Mesenteric fat pad (tissue), 1 donor: ENCODE measurements at places on chromosomes 6 and 20.

DNA sequence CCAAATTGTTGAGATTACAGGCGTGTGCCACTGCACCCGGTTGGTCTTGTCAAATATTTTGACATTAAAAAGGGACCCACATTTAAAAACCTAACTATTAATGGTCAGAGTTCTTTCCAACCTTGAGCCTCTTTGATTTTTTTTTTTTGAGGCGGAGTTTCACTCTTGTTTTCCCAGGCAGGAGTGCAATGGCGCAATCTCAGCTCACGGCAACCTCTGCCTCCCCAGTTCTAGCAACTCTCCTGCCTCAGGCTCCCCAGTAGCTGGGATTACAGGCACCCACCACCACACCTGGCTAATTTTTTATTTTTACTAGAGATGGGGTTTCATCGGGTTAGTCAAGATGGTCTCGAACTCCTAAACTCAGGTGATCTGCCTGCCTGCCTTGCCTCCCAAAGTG, 31.3 kb downstream of the CTNNBL1 start:
- DNase-seq: no peak

GRCh38 chr6:19270616-19271015, 566.6 kb upstream of the ID4 start:
- no peak for DNase-seq

- DNase-seq: no peak
These were observed 9.0 kb downstream of the NKAIN2 start for GRCh38 chr6:123812621-123813020.

GRCh38 chr6:68760941-68761676, 126.0 kb downstream of the ADGRB3 start:
- DNase-seq: no peak

DNA sequence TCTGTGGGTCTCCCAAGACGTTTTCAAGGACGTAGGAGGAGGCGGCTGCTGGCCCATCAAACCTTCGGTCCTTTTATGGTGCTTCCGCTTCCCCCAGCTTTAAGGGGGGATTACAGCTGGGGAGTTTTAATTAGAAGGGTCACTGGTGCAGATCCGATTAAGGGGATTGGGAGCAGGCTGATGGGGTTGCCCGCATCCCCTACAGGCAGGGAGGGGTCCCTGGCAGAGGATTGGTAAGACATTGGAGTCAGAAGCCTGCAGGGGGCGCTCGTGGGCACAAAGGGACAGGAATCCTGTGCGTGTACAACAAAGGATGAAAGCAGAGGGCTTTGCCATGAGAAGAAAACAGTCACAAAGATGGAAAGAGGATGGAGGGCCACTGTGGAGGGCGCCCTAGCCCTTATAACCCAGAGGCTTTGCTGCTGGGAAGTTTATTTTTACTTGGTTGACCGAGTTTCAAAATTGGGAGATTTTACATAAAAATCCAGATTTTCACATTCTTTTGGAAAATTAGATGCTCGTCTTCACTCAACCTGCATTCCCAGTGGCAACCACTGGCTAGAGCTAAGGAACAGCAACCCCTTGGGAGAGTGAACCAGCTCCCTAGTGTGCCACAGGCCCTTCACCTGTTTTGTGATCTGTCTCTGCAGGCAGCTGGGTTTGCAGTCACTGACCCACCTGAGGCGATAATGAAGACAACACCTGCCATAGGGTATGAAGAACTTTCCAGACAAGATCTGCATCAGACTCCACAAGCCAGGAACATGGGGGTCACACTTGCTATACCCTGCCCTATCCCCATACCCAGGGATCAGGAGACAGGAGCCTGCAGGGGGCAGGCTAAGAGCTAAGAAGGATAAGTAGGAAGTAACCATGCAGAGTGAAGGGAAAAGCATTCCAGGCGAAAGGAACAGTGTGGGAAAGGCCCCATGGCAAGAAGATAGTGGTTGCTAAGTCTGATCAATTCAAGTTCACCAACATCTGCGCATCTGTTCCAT, 97.7 kb downstream of the KCNB1 start:
- no peak for DNase-seq

DNA sequence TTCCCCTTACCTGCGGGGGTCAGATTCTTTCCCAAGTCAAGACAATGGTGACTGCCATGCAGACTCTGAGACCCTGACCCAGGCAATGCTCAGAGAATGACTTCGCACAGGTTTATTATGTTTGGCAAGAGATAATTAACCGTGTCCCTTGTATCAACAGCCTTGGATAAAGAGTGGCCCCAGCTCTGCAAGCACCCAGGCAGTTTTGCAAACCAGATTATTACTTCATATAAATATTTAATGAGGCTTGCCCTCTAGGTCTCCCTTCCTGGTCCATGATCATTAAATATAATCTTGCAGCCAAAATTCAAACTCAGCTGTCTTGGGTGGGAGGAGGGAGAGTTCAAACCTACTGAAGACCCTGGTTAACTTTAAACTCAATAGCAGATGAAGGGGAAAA, 156.5 kb downstream of the ANKRD60 start:
- no peak for DNase-seq

GRCh38 chr6:75855052-75855451, 106.0 kb downstream of the MYO6 start:
- DNase-seq: no peak

- DNase-seq: no peak
These were observed 97.7 kb downstream of the SLC16A10 start for GRCh38 chr6:111184827-111185532.

DNA sequence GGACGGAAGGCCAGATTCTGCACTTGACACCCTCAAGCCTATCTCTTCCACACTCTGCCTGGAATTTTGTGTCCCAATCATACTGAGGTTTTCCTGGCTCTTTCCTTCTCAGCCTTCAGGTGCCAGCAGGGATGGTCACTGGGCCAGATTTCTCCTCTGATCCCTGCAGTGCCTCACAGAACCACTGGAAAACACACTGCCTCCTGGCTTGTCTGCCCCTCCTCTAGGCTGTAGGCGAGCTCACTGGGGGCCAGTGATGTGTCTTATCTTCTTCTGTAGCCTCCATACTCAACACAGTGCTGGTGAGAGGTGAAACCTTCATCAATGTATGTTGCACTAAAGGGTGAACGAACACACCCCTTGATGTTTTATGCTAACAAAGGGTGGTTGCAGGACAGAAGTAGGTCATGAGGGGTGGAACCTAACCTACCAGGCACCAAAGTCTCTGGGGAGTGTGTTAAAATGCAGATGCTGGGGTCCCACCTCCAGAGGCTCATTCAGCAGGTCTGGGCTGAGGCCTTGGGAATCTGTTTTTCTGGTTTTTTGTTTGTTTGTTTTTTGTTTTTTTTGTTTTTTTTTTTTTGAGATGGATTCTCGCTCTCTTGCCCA, 80.3 kb downstream of the CDH26 start:
- DNase-seq: no peak

GRCh38 chr20:25293507-25293906, 45.6 kb downstream of the PYGB start:
- DNase-seq: no peak

- DNase-seq: no peak
These were observed 70.5 kb upstream of the DUSP22 start for GRCh38 chr6:221531-222349.
